Stimulated activated CD8-positive, alpha-beta memory T cell treated with anti-CD3 and anti-CD28 coated beads, Interleukin-12 subunit alpha, Interleukin-12 subunit beta, amount 100 ng/mL, for 4 hours (primary cell): ENCODE measurements at places on chromosomes 1 and 21.

DNA sequence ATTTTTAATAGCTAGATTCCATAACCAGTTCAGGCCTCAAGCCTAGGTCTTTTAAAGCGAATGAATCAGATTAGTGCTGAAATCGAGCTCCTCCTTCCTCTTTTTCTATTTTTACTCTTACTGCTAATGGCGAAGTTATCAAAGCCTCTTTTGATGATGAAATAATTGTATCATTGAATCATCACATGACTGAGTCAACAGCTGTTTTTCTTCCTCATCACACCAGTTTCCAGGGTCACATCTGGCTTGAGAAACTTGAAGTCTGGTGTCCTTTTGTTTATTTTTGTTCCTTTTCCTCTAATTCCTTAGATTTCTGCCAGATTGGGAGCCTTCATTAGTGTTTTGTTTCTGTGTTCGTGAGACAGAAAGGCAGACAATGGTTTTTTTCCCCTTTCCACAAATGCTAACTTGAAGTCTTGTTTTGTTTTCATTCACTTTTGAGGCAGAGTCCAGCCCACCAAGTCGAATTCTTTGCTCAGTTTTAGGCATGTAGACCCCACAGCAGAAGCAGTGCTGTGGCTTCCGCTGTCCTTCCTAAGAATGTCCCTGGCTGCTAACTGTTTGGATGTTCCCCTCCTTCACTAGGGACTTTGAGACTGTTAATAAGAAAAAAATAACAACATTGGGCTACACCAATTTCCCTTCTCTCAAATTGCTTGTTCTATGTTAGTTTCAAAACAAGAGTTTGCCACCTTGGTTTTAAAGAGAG lies 51.9 kb upstream of the FMOD start:
- no peak for DNase-seq

- no peak for DNase-seq
Observed at GRCh38 chr1:230176871-230177411, 109.9 kb downstream of the GALNT2 start.

DNA sequence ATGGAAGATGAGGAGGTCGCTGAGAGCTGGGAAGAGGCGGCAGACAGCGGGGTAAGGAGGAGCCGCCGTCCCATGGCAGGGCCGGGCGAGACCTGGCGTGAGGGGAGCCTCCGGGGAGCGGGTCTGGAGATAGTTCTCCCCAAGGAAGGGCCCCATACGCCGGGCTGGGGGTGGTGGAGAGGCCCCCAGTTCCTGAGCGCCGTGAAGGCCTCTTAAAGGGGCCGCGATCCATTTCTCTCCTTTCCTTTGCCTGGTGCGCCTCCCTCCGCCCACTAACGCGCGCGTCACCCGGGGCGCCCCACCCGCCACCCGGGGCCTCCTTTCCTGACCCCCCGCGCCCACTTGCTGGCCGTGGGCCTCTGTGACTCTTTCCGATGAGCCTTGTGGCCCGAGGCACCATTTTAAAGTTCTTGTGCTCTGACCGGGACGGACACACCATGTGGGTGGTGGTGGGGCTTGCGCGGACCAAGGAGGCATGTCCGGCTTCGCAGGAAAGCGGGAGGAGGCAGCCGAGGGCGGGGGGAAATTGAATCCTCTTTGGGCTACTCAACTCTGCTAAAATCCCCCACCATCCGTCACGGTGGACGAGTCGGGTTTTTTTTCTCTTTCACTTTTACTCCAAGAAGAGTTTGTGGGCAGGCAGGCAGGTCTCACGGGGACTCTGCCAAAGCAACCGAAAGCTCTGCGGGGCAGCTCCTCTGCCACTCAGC lies 371 bp downstream of the SZRD1 start:
- peak; percentile 82 for DNase-seq

DNA sequence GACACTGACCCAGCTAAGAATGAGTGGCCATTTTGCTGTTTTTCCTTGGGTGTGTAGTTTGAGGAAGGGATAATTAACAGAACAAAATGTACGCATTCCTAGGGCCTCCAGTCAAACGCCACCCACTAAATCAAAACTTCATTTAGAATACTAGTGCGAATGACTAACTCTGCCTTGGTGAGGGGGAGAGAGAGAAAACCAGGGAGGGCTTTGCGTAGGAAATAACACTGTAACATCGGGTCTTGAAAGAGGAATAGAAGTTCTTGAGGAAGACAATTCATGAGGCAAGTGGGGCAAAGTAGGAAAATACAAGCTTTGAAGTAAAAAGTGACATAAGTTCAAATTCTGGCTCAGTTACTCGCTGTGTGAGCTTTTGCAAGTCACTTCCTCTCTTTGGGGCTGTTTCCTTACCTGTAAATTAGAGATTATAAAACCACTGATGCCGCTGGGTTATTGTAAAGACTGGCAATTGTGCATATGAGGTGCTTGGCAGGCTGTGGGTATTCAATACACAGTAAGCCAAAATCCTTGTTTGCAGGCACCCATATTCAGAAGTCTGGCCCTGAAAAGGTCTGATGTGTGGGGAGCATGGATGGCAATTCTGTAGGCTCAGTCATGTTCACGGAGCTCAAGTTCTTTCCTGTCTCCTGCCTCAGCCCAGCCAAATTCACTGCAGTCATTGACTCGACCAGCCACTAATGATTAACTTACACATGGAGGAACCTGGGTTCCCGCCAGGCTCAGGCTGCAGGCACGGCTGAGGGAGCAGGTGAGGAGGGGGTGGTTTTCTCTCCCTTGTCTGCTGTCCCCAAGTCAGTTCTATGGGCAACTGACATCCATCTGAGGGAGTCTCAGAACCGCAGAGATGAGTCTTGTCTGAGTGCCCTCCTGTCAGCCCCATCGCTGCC lies 140.3 kb upstream of the CSF3R start:
- no peak for DNase-seq

DNA sequence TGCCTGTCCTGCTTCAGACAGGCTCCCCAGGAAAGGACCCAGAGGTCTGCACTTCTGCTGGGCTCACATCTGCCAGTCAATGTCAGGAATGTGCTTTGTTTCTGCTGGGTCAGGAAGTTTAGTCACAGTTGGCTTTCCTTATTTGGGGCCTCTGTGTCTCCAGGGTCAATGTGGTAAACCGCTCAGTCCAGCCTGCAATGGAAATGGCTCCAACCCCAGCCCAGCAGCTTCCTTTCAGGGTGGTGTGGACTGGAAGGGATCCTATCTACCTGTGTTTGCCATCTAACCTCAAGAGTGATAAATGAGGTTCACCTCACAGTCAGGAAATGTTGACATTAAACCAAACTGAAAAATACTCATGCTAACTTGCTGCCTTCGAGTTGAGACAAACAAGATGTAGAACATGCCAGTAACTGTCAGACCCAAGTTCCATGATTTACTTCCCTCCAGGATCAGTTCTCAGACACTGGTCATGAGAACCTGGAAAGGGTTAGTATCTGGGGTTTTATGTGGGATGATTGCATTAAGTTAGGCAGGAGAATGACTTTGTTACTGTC lies 20.3 kb downstream of the ENO1 start:
- no peak for DNase-seq

- no peak for DNase-seq
Observed at GRCh38 chr21:45971616-45972352, 9.8 kb upstream of the COL6A1 start.

- no peak for DNase-seq
Observed at GRCh38 chr1:94617134-94617805, 75.7 kb upstream of the F3 start.

DNA sequence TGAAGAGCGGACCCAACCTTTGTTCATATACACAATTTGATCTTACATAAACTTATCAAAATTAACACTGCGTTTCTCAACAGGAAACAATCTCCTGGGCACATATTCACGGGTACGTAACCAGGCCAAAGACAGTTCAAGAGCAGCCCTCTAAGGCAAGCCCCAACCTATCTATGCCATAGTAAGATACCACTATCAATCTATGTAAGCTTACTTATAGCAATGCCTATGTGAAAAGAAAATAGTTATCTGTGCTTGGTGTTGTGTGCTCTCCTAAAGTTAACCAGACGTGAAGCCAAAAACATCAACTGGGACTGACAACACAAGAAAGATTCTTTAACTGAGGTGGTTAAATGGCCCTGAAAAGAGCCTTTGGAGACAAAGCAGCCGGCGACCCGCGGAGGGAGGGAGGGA lies 49.4 kb upstream of the BOLA1 start:
- DNase-seq = no peak

GRCh38 chr1:229339086-229339485 lies 3.8 kb downstream of the CCSAP start:
- no peak for DNase-seq

DNA sequence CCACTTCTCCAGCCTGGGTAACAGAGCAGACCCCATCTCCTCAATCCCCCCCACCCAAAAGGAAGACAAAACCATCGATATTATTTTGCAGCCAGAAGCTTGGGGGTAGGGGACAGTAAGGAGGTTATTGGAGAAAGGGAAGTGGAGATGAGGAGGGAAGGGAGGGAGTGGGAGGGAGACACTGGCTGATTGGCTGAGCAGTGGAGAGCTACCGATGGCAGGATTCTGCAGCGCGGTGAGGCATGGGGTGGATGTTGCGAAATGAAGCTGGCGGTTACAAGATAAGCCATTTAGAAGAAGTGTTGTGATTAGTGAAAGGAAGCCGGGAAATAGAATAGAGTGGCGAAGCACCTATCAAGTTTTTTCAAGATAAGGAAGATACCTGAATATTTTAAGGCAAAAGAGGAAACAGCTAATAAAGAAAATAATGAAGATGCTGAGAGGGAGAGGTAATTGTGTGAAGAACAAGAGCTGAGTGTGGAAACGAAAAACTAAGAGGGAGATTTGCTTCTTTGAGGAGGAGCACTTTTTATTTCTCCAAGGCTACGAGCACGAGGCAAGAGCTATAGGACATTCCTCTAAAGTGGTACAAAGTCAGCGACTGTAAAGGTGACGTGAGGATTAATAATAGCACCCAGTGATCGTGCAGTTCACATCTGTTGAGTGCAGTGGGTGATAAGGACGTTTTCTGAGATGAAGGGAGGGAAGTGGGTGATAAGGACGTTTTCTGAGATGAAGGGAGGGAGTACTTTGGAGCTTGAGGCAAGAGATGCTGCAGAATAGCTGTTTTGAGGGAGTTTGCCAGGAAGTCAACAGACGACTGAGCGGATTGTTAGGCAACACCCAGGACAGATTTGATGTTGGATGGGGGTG lies 103.2 kb upstream of the KIF26B start:
- DNase-seq = no peak

DNA sequence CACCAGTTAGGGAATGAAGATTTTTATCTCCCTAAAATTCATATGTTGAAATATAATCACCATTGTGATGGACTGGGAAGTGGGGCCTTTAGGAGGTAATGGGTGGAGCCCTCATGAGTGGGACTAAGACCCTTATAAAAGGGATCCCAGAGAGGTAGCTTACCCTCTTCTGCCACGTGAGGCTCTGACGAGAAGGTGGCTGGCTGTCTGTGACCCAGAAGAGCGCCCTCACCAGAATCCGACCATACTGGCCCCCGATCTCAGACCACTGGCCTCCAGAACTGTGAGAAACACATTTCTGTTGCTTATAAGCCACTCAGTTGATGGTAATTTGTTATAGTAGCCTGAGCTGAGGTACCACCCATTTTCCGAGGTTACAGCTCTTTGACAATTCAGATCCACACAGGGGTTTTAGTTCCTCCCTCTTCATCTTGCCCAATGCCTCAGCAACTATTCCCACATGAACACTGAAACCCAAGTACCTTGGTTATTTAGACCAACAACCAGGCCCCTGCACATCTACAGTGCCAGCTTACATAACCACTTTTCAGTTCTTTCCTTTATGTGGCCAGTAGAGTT lies 27.6 kb upstream of the HUNK start:
- no peak for DNase-seq

DNA sequence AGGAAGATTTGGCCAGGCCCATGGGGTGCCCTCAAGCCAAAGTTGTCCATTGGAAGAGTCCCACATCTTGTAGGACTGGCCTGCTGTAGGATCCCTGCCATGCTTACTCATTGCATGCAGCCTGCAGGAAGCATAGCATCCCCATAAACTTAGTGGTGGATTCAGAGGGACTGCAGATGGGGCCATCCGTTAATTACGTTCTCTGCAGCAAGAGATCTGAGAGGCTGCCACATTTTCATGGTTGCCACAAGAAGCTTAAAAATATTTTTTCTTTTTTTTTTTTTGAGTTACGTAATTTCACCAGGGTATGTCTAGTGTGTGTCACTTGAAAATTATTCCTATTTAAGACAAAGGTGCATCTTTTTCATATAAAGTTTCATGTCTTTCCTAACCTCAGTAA lies 329.7 kb upstream of the USP24 start:
- no peak for DNase-seq

DNA sequence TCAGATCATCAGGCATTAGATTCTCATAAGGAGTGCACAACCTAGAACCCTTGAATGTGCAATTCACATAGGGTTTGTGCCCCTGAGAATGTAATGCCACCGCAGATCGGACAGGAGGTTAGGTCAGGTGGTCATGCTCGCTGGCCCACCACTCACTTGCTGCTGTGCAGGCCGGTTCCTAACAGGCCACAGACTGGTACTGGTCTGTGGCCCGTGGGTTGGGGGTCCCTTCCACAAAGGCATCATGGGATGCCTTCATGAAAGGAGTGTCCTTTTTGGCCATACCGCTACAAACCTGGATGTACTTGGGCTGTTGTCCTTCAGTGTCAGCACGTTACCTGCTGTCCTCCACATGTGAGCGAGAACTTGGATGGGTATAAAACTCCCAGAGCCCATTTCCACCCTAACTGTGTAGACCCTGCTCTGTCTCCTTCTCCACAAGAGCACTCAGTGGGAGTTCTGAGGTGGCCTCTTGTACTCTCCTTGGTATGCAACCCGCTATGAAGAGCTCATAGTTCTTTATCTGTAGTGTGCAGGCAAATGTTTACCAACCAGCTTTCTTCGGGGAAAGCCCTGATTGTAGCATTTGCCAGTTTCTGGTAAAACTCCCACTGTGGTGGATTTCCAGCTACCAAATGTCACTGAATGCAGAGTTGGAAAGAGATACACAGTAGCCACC lies 41.7 kb upstream of the SLC19A1 start:
- no peak for DNase-seq

DNA sequence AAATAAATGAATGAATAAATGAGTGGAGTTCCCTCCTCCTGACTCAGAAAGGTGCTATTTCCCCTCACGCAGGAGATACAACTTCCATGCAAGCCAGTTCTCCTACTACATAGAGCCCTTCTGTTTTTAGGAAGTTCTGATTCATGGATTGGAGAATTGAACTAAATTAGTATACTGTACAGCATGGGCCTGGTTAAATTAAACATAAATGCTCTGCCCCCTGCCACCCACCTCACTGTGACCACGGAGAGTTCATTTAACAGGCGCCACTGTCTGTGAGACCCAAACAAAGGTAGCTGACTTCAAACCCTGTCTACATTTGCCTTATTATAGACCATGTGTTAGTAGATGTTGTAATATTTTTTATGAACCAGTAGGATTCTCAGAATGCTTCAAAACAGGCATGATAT lies 9.1 kb upstream of the IRF2BP2 start:
- no peak for DNase-seq

DNA sequence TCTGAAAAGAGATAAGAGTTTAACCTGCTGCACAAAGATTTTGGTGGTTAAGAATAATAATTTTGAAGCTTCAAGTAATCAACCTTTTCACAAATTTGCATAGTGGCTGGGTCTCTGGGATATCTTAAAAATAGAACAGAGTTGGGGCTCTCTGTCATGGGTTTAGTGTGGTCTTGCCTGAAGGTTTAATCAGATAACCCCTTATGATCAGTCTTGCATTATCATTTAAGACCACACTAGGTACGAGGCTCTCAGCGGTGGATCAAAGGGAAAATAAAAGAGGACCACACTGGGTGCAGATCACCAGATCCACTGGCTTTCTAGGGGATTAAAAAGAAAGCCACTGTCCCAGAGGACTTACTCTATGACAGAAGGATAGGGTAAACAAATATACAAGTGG lies 19.5 kb downstream of the LRRC8C start:
- DNase-seq = no peak

GRCh38 chr1:27598902-27599528 lies 4.9 kb downstream of the AHDC1 start:
- peak; percentile 41 for DNase-seq

- no peak for DNase-seq
Observed at GRCh38 chr1:201742476-201742875, 86.5 kb upstream of the IPO9 start.
